ENCODE measurements at places on chromosomes 6 and 20.

- no peak for DNase-seq
Observed at GRCh38 chr6:119182875-119183274, 104.4 kb upstream of the FAM184A start.

GRCh38 chr20:11867291-11867919 lies 50.3 kb upstream of the BTBD3 start:
- no peak for DNase-seq

- DNase-seq, result no peak
Observed at GRCh38 chr20:62388839-62389600, 2.1 kb downstream of the RPS21 start.

DNA sequence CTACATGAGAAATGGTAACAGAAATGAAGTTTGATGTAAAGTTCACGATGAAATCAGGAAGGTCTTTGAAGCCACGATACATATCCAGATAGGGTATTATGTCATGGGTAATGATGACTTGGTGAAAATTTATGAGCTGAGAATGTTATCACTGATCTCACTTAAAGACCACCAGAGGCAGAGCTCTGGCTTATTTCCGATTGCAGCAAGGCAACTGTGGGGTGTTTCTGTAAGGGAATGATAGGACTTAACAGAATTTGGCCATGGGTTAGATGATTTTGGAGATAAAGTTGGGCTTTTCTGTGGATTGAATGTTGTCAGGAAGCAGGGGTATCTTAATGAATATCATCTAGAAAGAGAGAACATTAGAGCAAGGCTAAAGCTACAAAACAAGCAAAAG lies 508.4 kb downstream of the HDGFL1 start:
- DNase-seq, result no peak

GRCh38 chr20:24098886-24099285 lies 110.3 kb upstream of the GGTLC1 start:
- DNase-seq, result no peak

- DNase-seq, result no peak
Observed at GRCh38 chr6:141988954-141989705, 143.6 kb upstream of the GJE1 start.

GRCh38 chr6:87391334-87391733 lies 16.4 kb upstream of the CFAP206 start:
- DNase-seq, result no peak

- no peak for DNase-seq
Observed at GRCh38 chr6:84554074-84554473, 210.3 kb downstream of the TBX18 start.

DNA sequence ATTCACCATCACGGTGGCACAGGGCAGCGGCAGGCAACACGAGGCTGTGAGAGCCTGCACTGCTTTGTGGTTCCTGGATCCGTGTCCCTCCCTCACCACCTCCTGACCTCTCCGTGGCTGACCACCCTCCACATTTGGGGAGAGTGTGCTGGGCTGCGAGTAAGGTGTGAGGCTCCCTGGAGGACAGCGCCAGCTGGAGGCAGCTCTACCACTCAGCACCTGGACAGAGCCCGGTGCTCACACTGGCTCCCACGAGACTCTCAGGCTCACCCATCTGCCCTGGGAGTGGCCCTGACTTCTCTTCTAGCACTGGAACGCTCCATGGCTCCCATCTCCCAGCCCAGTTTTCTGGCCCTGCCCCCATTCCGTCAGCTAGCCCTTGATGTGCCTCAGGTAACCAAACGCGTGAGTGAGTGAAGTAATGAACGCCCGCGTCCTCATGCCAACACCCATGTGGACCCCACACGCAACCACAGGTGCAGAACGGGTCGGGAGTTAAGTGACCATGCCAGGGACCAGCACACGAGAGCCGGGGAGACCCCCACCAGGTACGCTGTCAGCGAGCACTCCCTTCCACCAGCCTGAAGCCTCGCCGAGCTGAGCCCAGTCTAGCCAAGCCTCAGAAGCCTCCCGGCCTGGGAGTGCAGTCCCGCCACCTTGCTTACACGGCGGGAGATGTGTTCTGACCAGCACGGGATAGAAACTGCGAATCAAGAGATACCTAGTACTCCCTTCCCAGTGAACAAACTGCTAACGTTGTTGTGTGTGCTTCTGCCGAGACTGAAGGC lies 137.2 kb downstream of the WDR27 start:
- no peak for DNase-seq

DNA sequence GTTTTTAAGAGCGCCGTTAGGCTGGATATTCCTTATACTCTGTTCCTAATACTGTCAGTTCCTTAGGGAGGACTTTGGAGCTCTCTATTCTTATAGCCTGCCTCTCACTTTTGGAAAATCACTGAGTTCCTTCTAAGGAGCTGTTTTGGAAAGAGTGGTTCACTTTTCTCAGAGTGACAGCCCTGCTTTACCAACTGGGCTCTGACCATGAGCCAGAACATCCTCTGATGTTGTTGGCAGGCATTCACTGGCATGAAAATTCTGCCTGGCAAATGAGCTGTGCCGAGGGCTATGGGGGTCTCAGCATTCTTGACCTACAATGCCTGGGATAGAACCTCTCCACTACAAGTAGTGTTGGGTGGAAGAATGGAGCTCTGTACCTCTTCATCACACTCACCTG lies 14.9 kb upstream of the SEMG1 start:
- no peak for DNase-seq

- no peak for DNase-seq
Observed at GRCh38 chr6:36170704-36171103, 25.8 kb upstream of the BRPF3 start.

- no peak for DNase-seq
Observed at GRCh38 chr6:122400462-122401089, 1.1 kb downstream of the HSF2 start.

- DNase-seq, result no peak
Observed at GRCh38 chr6:25874822-25875562, 949 bp upstream of the SLC17A3 start.

GRCh38 chr20:59820204-59821041 lies 113.0 kb downstream of the SYCP2 start:
- DNase-seq, result no peak

DNA sequence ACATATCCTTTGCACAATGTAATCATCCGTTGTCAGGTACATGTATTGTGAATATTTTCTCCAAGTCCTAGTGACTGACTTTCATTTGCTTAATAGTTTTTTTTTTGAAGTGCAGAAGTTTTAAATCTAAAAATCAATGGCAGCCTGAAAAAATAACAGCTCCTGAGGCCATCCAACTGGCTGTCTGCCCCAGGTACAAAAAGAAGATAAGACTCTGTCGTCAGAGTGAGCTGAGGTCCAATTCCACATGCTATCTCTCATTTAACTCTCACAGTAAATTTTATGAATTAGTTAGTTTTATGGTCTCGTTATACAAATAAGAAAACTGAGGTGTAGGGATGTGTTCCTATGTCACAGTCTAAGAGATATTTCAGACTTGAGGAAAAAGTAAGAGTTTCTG lies 21.0 kb upstream of the SLPI start:
- DNase-seq, result no peak

- DNase-seq, result no peak
Observed at GRCh38 chr20:9550871-9551270, 36.5 kb downstream of the LAMP5 start.

DNA sequence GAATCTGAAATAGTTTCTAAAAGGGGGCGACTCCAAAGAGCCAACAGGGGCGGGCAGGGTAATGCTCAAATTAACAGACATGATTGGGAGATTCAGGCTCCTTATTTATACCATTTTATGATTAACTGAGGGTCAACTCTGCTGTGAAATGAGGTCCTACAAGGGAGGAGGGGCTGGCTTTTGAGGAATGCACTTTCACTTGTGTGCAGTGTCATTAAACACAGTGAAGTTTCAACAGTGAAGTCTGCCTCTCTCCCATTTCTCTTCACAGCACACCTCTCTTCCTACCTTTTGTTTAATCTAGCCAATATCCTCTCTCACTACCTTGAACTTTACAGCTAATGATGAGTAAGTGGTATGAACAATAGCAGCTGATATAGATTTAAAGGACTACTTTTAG lies 557.3 kb upstream of the CITED2 start:
- no peak for DNase-seq

- DNase-seq, result no peak
Observed at GRCh38 chr6:26543953-26544352, 5.8 kb downstream of the HMGN4 start.

GRCh38 chr20:44572551-44573500 lies 9.6 kb upstream of the PKIG start:
- no peak for DNase-seq

DNA sequence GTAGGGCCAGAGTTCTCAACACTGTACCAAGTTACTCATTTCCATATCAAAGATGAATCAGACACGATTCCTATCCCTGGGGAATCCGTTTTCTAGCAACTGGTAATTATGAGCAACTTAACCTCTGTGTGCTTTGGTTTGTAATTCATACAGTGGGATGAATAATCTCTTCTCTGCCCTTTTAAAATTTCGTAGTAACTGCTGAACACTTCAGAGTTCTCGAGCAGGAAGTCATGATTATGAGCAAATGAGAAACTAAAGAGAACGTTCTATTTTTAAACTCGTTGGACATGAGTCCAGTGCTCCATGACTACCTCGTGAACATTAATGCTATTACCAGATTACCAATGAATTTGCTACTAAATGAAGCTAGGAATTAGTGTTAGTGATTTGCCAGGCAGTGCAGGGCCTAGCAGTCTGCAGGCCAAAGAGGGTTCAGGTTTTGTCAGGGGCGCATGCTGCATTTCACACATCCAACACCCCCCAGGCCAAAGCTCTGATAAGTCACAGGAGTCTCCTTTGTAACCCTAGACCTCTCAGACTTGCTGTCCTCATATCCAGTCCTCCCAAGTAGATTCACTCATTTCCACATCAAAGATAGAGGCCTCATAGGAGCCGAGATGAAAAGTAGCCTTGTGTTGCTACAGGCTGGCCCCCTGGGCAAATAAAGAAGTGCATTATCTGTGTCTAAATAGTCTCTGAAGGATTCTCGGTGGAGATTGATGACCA lies 45.8 kb upstream of the VSTM2L start:
- DNase-seq, result no peak

- DNase-seq, result no peak
Observed at GRCh38 chr20:45344168-45344860, 3.9 kb downstream of the SDC4 start.

- DNase-seq, result no peak
Observed at GRCh38 chr20:47464380-47465101, 37.1 kb upstream of the NCOA3 start.

GRCh38 chr6:132788658-132789395 lies 9.6 kb downstream of the SLC18B1 start:
- no peak for DNase-seq

DNA sequence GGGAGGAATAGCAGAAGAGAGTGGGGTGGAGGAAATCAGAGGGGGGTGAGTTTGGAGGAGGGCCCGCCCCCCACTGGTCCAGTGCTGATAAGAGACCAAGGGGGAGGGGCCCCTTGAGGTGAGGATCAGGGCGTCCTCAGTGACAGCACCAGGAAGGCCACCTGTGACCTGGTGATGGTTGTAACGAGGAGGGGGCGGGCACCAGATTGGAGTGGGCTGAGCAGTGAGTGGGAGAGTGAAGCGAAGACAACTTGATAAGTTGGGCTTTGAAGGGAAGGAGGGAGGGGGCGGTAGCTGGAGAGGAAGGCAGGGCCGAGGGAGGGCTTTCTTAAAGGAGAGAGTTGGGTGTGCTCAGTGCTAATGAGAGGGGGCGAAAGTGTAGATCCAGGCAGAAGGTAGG lies 30.7 kb downstream of the CDH22 start:
- no peak for DNase-seq

DNA sequence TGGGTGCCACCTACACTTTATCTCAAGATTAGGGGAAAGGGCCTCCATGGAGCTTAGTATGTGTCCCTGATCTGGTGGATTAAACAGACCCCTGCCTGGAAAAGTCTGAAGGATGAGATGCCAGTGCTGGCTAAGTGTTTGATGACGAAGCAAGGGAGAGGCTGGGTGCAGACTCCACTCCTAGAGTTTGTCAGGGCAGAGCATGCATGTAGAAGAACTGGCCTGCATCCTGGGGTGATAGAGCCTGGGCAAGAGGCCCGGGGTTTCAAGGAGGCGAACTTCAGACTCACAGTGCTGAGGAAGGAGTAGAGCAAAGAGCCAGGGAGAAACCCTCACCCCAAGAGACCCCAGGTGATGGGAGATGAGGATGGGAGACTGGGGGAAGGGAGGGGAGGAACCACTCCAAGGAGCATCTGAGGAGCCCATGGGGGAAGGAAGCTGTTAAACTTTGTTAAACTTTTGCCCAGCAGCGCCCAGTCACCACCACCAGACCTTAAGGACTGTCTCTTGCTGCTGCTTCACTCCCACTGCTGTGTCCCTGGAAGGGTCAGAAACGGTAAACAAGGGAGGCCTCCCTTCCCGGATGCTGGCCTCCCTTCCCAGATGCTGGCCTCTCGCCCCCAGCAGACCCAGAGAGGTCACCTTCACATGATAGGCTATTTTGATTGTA lies 61.6 kb downstream of the RPRD1B start:
- no peak for DNase-seq

- DNase-seq, result no peak
Observed at GRCh38 chr6:356828-357251, 34.7 kb upstream of the IRF4 start.

DNA sequence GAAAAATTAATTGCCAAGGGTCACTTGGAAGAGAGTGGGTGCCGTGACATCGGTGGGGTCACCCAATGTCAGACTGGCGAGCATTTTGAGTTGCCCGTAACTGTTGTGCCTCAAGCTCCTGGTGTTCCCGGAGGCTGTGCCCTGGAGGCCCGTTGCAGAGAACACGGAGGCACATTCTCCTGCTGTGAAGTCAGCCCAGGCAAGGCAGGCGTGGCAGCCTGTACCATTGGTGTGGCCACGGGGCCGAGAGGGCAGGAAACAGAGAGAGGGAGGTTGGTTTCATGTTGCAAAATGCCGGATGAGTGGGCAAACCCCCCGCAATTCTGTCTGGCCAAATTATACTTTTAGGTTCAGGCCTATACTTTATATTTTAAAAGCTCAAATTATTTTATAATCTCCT lies 81.2 kb downstream of the THBS2 start:
- no peak for DNase-seq

GRCh38 chr6:160124605-160125004 lies 3.0 kb downstream of the SLC22A1 start:
- DNase-seq, result no peak

GRCh38 chr6:17278289-17279063 lies 2.7 kb upstream of the RBM24 start:
- DNase-seq, result no peak

DNA sequence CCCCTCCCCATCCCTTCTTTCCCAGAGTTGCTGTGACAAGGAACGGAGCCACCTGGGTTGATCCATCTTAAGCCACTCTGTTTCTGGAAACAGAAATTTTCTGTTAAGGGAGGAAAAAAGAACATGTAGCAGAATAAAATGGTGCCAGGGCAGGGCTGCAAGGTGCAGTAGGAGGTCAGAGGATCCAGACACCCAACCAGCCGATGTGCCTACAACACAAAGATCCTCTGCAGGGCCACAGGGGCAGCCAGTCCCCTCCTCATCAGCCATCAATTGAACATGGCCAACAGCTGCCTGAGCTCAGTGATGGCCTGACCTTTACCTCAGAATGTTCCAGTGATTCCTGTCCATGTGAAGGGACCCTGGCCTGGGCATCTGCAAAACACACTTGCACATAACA lies 11.9 kb downstream of the MDFI start:
- DNase-seq, result no peak

Measured in stimulated activated CD8-positive, alpha-beta memory T cell treated with anti-CD3 and anti-CD28 coated beads, Interleukin-12 subunit alpha, Interleukin-12 subunit beta, amount 100 ng/mL, for 4 hours (primary cell).